ENCODE measurements at places on chromosomes 3 and 15.
A peak's percentile ranks its signal among the peaks of the same experiment; 100 is the strongest.

GRCh38 chr3:195253923-195254432 lies 17.0 kb downstream of the XXYLT1 start:
- no peak for DNase-seq

DNA sequence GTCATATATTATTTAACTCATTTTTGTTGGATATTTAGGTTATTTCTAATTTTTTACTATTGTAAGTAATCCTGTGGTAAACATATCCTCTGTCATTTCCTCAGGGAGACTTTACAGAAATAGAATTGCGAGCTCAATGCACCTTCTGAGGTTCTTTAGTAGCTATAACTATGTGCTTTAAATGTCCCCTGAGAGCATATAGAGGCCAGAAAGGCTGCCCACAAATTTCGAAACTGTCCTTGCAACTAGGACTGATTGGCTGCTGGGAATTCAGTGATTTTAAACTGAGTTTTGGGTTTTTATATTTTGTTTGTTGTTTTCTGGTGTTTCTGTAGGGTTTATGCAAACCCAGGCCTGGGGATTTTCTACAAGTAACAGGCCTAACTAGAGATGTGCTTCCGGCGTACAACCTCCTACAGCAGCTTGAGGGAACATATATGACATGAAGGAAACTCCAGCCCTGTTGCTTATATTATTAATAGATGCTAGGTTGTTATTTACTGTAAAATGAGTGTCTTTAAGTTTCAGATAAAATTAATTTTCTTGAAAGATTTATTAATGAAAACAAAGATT lies 29.1 kb upstream of the P4HTM start:
- DNase-seq, result no peak

DNA sequence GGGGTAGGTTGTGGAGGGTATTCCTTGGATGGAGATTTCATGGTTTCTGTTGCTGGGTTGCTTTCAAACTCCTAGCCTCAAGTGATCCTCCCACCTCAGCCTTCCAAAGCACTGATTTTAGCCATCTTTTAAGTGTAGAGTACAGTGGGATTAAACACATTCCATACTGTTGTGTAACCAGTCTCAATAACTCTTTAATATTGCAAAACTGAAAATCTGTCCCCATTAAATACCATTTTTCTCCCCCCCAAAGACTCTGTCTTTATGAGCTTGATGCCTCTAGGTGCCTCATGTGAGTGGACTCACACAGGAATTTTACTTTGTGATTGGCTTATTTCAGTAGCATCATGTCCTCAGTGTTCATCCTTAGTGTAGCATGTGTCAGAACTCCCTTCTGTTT lies 74.7 kb upstream of the ATP10A start:
- no peak for DNase-seq

- DNase-seq, result no peak
Measured at GRCh38 chr3:129025108-129025507, 24.0 kb downstream of the EFCC1 start.

DNA sequence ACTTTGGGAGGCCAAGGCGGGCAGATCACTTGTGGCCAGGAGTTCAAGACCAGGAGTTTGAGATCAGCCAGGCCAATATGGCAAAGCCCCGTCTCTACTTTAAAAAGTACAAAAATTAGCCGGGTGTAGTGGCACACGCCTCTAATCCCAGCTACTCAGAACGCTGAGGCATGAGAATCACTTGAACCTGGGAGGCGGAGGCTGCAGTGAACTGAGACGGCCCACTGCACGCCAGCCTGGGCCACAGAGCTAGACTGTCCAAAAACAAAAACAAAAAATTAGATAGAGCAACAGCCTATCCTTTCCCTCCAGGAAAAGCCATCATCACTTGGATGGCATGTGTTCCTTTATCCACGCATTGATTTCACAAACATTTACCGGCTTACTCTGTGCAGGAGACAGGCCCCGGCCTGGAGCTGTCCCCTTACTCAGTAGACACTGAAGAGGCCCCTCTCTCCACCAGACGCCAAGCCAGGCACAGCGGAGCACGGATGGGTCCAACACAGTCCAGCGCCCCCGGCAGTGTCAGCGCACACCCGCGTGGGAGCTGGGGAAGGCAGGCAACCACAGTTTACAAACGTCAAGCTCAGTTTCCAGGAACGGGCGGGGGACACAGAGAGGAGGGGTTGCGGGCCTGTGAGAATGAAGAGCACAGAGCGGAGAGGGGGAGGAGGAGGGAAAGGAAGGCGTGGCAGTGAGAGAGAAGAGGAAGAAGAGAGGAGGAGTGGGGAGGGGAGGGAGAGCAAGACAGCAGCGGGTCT lies 3.1 kb downstream of the GP5 start:
- peak; percentile 88 for DNase-seq

DNA sequence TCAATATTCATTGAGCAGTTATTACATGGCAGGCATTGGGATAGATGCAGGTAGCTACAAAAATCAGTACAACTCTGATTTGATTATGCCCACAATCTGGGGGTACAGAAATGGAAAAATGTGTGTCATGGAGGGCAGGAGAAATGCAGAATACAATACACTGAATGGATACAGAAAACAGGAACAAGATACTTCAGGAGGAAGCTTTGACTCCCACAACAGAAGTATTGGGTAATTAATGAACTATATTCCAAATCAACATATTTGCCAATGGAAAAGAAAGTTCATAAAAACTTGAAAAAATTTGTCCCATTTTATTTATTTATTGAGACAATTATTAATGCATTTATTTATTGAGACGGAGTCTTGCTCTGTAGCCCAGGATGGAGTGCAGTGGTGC lies 207.0 kb downstream of the SUCLG2 start:
- DNase-seq, result no peak

GRCh38 chr3:48695393-48695753 lies 9.7 kb upstream of the NCKIPSD start:
- DNase-seq, result no peak

DNA sequence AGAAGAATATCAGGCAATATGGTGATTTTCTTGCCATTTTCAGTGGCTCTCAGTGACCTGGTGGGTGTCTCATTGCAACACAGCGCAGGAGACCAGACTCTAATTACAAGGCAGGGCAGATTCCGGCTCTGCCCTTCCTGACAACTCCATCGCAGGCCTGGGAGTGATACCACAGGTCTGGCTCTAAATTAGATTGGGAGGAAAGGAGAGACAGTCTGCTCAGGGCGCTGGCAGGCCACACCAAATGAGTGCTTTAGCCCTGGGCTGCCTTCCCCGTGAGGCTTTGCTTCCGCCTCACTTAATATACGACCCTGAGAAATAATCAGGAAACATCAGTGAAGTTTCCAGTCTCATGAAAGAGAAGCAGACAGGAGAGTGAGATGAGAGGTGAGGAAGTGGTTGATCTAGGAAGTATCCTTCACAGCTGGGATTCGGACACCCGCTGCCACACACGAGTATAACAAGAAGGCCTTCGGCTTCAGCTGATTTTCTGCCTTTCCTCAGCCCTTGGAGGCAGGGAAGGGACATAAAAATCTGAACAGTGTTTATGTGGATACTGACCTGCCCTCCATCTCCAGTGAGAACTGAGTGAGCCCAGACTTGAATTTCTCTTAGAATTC lies 73.7 kb upstream of the PROK2 start:
- no peak for DNase-seq

DNA sequence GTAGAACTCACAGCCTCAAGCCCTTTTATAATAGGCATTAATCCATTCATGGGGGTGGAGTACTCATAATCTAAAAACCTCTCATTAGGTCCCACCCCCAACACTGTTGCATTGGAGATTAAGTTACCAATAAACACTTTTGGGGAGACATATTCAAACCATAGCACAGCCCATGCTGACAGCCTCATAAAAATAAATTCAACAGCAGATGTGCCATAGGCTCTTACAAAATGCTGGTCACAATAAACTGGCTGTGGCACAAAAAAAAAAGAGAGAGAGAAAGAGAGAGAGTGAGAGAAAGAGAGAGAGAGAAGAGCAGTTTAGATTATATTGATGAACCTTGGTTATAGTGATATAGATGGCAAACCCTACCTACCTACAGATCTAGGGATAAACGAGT lies 1000.9 kb downstream of the TUSC7 start:
- DNase-seq, result no peak

GRCh38 chr3:69890084-69890483 lies 109.4 kb upstream of the SAMMSON start:
- no peak for DNase-seq

- no peak for DNase-seq
Measured at GRCh38 chr3:128070898-128071591, 18.8 kb downstream of the SEC61A1 start.

GRCh38 chr3:7461202-7461825 lies 600.4 kb downstream of the GRM7 start:
- DNase-seq, result no peak

- DNase-seq, result no peak
Measured at GRCh38 chr3:73739791-73740453, 115.2 kb upstream of the PDZRN3 start.

GRCh38 chr3:112813016-112813415 lies 33.6 kb downstream of the CD200R1L start:
- no peak for DNase-seq

All from T-helper 1 cell (primary cell).